Hypothalamus (tissue), 51 donors: ENCODE measurements at places on chromosomes 3 and 15.

GRCh38 chr3:129375099-129375498 lies 53.3 kb downstream of the EFCAB12 start:
- no peak for DNase-seq

GRCh38 chr3:67388738-67389137 lies 265.7 kb downstream of the SUCLG2 start:
- no peak for DNase-seq

- DNase-seq = no peak
These were observed 895.0 kb downstream of the TBL1XR1 start for GRCh38 chr3:176302271-176302670.

DNA sequence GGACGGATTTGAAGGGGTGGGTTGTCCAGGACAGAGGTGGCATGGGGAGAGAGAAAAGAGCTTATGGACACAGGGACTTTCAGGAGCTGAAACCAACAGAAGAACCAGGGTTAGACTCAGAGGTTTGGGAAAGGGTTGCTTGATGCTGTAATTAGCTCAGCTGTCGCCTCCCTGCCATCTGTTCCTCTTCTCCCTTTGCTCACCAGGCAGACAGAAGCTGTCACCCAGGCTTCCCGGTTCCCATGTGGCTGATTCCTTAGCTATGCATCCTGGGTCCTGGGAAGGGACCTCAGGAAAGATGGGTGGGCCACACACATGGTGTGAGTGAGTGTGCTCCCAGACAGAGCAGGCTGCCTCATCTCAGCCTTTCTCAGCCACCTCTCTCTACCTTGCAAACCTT lies 14.1 kb downstream of the PTPN23 start:
- no peak for DNase-seq

GRCh38 chr3:188760408-188760807 lies 411.4 kb upstream of the TPRG1 start:
- no peak for DNase-seq

DNA sequence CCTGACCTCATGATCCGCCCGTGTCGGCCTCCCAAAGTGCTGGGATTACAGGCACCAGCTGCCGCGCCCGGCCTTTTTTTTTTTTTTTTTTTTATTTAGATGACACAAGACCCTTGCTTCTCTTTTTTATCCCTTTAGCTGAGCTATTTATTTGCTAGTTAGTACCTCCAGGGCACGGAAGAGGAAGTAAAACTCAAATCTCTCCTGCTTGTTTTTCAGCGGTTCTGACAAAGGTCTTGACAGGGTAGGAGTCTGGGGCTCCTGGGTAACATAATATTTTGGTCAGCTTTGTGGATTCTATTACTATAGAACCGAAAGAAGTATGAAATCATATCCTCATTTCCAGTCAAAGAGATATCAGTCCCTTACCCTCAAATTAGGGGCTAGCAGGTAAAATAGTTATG lies 44.0 kb upstream of the ETV5 start:
- DNase-seq = no peak

GRCh38 chr3:149879872-149880271 lies 66.9 kb downstream of the RNF13 start:
- peak; percentile 71 for DNase-seq

DNA sequence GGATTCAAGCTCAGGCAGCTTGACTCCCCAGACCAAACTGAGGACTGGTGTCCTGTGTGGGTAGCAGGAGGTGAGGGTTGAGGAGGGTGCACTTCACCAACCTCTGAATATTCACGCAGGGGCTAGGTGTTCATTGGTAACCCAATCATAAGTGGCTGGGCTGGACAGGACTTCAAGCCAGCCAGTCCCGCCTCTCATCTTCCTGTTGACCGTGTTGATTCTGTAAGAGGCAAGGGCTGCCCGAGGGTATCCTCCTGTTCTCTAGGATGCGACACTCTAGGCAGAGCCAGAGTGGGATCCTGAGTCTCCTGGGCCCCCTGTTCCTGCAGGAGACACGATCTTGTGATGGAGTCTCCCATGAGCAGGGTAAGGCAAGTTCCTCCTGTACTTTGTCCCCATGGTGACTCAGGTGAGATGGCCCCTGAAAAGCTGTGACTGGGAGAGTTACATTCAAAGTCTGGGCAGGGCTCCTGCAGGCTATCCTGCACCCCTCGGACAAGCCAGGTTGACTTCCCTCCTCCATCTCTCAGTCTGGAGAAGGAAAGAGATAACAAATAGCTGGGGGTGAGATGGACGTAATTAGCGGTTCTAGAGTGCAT lies 58.1 kb upstream of the POMGNT2 start:
- DNase-seq = no peak

DNA sequence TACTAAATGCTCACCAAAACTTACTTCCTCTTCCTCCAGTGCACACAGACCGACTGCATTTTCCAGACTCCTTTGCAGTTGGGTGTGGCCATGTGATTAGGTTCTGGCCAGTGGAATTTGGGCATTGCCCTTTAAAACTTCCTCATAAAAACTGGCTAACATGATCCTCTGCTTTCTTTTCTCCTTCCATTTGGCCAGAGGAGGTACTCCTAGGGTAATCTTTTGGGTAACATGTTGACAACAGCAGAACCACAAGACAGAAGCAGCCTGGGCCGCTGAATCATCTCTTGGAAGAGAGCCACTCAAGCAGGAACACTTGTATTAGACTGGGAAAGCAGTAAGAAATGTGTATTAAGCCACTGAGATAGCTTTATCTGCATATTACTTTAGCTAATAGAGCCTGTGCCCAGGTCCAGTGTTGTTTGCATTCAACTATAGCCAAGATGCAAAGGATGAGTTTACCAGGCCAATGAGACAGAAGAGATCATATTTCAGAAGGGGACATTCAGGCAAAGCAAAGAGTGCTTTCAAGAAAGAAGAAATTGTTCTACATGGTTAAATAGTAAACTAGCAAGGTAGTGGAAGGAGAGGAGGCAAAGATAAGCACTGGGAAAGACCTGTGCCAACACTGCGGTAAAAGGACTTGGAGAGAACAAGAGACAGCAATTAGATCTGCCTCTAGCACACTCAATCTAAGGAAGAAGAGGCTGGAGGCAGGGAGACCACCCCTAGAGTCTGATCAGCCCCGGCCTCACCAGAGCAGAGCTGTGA lies 79.8 kb downstream of the PLCH1 start:
- DNase-seq = peak; percentile 11

DNA sequence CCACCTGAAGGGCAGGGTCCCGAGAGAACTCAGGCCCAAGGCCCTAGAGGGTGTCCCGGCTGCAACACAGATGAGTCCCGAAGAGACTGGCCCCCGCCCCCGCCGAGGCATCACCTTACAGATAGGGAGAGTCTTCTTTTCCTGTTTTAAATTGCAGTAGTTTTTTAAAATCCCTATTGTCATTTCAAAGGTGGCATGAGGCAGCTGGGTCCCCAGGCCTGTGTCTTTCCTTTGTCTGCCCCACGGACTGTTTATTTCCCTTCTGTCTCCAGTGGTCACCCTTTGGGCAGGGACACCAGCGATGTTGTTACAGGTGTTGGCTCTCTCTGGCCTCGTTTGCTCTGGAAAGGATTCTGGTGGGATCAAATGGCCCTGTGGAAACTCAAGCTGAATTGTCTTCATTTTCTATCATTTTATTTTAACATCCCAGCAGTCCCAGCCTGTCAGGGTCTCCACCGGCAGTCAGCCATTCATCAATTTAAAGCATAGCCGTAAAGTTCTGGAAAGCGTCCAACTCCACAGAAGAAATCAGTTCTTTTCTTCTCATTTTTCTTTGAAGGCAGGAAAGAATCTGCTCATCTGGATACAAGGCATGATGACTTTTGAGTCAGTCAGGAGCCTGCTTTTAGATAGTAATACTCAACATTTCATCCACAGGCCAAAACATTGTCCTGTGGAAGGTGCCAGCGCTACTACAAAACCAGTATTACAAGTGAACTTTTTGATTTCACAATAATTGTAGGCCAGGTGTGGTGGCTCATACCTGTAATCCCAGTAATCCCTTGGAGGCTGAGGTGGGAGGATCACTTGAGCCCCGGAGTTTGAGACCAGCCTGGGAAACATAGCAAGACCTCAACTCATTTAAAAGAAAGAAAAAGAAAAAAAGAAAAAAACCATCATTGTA lies 96.2 kb downstream of the HES1 start:
- no peak for DNase-seq

DNA sequence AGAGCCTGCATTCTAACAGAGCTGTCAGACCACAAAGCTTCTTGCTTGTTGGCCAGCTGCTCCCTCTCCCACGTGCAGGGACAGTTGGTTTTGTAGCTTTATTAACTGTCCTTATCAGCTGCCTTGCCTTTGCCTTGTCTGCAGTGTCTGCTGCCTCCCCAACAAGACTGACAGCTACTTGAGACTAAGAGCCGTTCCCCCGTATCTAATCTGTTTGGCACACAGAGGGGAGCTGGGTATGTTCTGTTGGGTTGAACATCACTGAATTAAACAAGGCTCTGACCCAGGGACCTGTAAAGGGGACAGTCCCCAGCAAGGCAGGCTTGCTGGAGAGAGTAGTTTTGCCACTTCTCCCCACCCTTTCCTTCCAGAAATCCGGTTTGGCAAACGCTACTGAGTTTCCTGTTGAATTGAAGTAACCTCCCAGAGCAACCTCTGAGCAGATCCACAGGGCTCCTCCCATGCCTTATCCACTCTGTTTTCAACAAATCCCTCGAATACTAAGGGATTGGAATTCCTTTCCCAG lies 116.1 kb downstream of the ANP32A start:
- no peak for DNase-seq

DNA sequence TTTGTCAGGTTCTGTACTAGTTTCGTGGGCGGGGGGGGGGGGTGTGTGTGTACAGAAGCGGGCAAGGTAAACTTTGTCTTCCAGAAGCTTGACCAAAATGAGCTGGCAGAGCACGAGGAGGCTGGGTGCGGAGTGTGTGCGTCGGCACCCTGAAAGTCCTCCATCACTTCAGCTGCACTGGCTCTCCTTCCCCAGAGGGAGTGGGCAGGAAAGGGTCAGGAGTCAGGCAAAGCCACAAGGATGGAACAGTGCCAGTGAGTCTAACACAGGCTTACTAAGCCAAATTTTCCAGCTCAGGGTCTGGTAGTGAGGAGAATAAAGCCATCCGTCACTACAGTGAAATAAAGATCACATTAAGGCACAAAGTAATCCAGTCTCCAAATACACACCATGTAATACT lies 11.9 kb upstream of the SH3GL3 start:
- no peak for DNase-seq

- no peak for DNase-seq
These were observed 22.6 kb upstream of the LRTM1 start for GRCh38 chr3:54950391-54951003.

DNA sequence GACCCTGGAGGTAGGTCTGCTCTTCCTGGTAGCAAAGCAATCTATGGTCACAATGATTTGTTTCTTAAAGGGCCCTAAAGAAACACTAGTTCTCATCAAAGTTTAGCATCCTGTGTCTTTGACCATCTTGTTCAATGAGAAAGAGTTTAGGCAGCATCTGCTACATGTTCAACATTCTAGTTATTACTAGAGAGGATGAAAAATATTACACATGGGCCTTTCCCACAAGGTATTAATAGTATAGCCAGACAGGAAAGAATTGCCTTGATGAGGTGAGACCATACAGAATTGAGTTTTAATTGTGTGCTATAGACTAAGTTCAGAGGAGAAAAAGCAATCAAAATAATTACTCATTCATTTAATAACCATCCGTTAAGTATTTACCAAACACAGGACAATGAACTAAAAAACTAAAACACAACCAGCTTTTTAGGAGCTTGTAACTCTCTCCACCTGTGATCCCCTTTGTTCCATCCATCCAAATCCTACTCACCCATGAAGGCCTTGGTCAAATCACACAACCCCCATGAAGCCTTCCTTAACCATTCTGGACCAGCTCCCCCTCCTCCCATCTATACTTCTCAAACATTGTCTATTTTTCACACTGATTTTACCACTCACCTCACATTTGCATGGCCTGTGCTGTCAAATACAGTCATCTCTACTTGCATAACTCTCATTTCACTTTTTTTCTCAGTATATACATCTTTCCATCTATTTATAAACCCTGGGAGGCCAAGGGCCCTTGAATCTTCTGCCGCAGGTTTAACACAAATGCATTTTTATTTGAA lies 122.9 kb downstream of the RORA start:
- DNase-seq = no peak

GRCh38 chr15:38134252-38134651 lies 118.4 kb upstream of the SPRED1 start:
- no peak for DNase-seq

DNA sequence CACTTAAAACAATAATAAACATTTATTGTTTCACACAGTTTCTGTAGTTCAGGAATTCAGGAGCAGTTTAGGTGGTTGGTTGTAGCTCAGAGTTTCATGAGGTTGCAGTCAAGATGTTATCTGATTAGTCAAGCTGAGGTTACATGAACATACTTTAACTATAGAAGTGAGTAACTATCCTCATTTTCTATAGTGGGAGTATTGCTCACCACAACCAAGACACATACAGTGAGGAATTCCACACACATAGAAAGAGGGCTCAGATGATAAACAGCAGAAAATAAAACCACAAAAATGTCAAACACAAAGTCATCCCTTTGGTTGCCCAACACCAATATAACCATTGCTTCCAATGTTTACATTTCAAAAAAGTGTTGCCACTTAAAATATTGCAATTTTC lies 13.6 kb downstream of the SCN11A start:
- no peak for DNase-seq

- DNase-seq = no peak
These were observed 166.0 kb downstream of the ARRDC4 start for GRCh38 chr15:98126326-98127085.

DNA sequence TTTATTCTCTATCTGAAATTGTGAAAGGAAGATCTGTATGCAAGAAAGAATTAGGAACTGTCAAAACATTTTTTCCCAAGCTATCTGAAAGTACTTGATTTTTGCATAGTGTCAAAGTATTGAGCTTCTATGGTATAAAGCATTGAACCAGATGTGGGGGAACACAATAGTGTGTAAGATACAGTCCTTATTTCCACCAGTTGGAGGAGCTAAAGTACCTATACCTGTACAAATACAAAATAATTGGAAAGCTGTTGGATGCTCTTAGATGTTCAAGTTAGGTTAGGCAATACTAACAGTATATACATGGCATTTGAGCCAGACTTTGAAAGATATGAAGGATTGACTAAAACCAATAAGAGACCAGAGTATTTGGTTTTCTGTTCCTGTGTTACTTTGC lies 148.4 kb downstream of the B3GALNT1 start:
- no peak for DNase-seq

DNA sequence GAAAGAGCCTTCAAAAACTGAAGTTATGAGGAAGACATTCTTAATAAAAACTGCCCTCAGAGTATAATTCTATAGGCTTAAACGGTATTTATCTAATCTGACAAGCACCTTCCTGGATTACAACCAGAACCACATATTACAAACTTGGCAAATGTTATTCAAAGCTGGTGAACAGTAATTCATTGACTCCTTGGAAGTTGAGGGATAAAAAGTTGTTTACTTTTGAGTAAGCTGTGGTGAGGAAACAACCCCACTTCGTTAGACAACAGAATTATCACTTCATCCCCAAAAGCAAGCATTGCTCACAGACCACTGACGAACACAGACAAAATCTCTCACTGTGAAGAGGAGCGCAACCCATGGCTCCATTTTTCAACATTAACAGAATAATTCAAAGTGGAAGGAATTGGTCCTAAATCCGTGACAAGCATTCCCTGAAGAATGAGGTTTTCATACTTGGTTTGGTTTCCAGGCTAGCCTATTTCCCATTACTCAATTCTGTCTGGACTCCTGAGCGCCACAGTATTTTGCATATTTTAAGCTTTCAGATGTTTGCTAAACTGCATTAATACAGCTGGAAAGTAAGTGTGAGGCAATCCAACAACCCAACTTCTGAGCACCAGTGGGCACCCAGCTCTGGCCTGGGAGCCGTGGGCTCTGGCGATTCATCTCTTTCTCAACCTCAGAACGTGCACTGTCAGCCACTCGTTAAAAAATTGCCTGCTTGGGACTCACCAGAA lies 32.7 kb downstream of the LRIG1 start:
- DNase-seq = no peak

GRCh38 chr3:104939196-104939595 lies 427.5 kb upstream of the ALCAM start:
- DNase-seq = no peak
